ENCODE measurements at places on chromosomes 4 and X.
A peak's percentile ranks its signal among the peaks of the same experiment; 100 is the strongest.

GRCh38 chr4:101367201-101367600 lies 19.9 kb upstream of the PPP3CA start:
- no peak overlapping the region for H3K27ac ChIP-seq
- H3K4me1 ChIP-seq, result no peaks in the 10 kb centered on the region
- H3K4me3 ChIP-seq, result no peak overlapping the region

- no peaks in the 10 kb centered on the region for H3K36me3 ChIP-seq
- no peaks in the 10 kb centered on the region for H3K4me1 ChIP-seq
- no peak overlapping the region for H3K4me3 ChIP-seq
- H3K27me3 ChIP-seq, result no peaks in the 10 kb centered on the region
These were observed 93.4 kb downstream of the TMA16 start for GRCh38 chr4:163587867-163588266.

DNA sequence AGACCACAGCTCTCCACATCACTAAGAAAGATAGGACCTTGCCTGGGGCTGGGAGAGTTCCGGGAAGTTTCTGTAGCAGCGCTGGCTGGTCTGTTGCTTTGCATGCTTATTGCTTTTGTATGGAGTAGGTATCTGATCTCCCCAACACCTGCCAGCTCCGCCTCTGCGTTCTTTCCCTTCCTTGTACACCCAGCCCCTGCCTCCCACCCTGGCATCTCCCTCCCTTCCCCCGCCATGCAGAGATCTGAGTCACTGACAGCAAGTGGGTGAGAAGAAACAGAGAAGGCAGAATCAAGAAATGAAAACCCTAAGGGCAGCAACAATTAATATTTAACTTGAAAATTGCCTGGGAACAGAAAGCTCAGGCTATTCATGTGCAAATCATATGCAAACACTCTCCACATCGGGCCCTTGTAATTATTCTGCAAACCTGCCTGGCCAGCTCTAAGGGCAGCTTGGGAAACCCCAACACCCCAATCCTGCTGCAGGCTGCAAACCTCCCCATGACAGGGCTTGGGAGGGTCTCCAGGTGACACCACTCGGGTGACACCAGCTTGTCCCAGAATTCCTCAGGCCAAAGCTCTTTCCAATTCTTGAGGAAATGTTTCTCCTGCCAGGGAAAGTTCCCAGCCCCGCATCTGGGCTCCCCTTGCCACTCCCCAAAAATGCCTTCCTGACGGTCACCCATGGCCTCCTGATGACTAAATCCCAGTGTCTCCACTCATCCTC lies 257.2 kb downstream of the FBXW7 start:
- peaks cover 4% of the 10 kb centered on the region for H3K27me3 ChIP-seq
- DNase-seq, result no peak
- H3K4me1 ChIP-seq, result peaks cover 38% of the 10 kb centered on the region
- H3K4me3 ChIP-seq, result no peak overlapping the region
- no peak overlapping the region for H3K27ac ChIP-seq

DNA sequence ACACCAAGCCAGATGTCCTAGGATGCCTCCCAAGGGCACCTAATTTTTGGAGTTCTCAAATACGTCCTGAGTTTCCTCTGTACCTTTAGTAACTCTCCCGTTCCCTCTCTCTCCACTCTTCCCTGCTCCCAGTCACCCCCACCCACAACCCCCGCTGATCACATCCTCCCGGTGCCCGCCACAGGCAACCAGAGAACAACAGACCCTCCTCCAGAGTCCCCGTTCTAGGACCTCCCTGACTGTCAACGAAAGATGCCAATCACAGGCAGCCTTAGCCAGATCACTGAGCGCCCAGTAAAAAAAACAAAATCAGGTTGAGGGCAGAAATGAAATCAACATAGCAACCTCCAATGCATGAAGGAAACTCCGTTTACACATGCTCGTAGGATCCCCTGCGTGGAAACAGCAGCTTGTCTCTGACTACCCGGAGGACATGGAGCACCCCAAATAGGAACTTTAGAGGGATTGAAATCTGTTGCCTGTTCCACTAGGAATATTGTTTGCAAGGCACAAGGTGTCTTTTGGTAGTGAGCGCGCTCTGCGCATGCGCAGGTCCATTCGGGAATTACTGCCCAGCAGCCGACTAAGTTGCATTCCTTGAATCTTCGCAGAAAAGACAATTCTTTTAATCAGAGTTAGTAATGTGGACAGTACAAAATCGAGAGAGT lies at the start of gene GABRB1:
Gene GABRB1 (plus strand): TSS at position 557 of the 668 bp plus-strand sequence.
- peaks cover 26% of the 10 kb centered on the region for H3K27me3 ChIP-seq
- no peaks in the 10 kb centered on the region for H3K36me3 ChIP-seq
- peak within 1 kb of the TSS; percentile 68 for H3K4me3 ChIP-seq
- DNase-seq, result peak; percentile 28

DNA sequence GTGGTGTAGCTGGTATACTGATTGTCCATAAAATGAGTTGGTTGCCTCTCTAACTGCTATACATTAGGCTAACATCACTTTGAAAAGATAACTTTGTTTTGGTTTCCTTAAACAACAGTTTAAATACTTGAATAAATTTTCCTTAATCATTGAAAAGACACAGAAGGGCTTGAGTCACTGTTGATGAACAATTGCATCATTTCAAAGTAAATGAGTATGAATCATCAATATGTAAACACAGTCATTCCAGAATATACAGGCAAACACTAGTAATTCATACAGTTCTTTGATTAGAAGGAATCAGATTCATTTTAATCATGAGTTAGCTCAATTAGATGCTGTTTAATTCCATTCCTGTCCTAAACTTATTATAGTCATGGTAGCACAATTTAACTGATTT lies 160.6 kb downstream of the AFF2 start:
- H3K4me3 ChIP-seq, result no peak overlapping the region
- H3K4me1 ChIP-seq, result no peaks in the 10 kb centered on the region
- H3K27ac ChIP-seq, result no peak overlapping the region
- DNase-seq, result no peak
- no peaks in the 10 kb centered on the region for H3K36me3 ChIP-seq

GRCh38 chr4:46274717-46275116 lies 115.2 kb downstream of the GABRA2 start:
- no peaks in the 10 kb centered on the region for H3K36me3 ChIP-seq
- no peak overlapping the region for H3K27ac ChIP-seq
- H3K27me3 ChIP-seq, result no peaks in the 10 kb centered on the region
- DNase-seq, result no peak
- H3K4me1 ChIP-seq, result no peaks in the 10 kb centered on the region
